ENCODE measurements at places on chromosomes 5 and 9.

- DNase-seq = no peak
These were observed 16.3 kb upstream of the PITX1 start for GRCh38 chr5:135050244-135050767.

- no peak for DNase-seq
These were observed 4.5 kb downstream of the PKN3 start for GRCh38 chr9:128706671-128707381.

DNA sequence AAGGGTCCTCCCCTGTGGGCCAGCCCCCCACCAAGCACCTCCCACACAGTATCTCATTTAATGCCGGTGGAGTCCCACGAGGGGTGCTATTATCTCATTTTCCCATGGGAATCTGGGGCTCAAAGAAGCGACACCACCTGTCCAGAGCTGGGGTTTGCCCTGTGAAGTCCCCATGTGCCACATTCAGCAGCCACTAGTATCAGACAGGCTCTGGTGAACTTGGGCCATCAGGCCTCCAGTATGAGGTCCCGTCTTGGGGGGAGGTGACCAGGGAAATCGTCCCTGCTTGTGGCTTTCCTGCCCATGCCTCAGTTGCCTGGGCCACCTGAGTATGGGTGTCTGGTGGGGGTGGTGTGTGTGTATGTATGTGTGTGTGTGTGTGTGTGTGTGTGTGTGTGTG is 222.7 kb downstream of the PBX3 start:
- DNase-seq = no peak

GRCh38 chr9:111759762-111760639 is 34.7 kb downstream of the SHOC1 start:
- DNase-seq = peak; percentile 64

- no peak for DNase-seq
These were observed 48.9 kb upstream of the DENND4C start for GRCh38 chr9:19181561-19181960.

DNA sequence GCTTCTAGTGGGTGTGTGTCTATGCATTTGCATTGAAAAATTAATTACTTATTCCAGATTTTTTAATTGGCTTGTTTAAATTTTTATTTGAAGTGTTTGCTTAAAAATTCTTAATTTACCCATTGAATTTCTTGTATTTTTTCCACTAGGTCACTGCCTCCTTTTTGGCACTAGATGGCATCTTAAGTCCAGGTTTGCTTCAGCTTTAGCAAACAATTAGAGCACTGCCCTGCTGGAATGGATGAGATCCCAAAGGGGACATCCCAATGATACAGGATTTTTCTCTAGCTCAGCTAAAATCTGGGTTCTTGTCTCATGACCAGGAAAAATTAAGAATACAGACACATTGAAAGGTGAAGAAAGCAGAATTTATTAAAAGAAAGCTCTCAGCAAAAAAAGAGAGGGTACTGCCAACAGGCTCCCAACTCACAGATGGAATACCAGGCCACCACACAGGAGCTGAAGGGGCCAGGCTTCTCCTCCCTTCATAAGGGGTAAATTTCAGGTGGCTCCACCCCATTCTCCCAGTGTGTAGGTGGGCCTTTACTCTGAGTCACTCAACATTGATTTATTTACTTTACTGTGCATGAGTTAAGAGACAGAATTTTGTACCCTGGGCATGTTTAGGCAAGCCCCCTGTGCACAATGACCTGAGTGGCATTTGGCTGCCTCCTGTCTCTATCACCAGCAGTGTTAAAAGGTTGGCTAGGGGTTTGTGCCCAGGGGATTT is 532.4 kb downstream of the ANXA1 start:
- peak; percentile 55 for DNase-seq

DNA sequence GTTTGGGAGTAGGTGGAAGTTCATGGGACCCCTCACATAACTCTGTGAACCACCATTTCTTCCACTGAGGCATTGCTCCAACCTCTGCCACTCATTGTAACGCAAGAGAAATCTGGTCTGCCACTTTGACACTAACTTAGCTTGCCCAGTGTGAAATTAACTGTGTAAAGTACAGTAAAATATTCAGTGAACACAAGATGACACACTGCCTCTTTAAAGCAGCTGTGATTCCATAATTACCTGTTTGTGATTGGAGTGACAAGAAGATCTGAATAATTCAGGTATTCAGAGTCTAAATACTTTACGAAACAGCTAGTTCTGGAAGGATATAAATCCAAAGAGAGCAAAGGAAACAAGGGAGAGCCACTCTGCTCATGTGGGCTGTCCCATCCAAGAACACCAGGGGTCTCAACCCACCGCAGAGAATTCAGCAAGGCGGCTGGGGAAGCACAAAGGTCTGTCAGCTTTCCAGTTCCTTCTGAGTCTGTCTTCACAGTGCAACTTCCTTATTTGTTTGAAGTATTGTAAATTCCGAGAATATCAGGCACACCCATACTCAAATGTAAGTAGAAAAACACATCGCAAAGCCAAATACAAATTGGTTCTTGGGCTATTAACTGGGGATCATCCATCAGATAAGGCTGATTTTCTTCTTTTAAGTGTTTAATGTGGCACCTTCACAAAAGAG is 86.9 kb downstream of the GNAQ start:
- DNase-seq = no peak

- no peak for DNase-seq
These were observed 15.9 kb downstream of the SCAMP1 start for GRCh38 chr5:78376315-78376714.

GRCh38 chr9:27344776-27345175 is 47.8 kb upstream of the EQTN start:
- DNase-seq = no peak

DNA sequence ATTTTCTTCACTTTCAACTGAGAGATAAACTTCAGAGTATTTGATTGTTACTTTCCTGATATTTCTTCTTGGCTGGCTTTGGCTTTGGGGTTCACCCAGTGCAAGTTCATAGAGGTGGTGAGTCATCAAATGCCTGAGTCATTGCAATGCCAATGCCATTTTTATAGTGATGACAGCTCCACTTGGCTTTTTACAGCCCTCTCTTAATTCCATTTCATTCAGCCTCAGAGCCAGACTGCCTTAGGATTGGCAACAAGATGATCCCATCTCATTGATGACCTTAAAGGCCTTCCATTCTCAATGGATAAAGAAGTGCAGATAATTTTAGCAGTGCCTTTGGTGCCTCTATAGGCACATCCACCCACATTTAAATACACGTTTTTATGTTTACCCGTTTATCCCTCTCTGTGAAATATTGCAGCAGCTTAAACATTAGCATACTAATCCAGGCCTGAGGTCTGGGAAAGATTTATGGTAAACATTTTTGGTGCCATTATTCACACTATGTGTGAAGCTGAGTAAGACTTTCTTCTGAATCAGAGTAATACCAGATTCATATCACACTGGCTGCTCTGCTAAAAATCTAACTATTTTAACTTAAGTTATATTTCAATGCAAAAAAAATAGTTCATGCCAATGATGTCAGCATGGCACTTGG is 88.9 kb upstream of the TYRP1 start:
- no peak for DNase-seq

- no peak for DNase-seq
These were observed 96.9 kb downstream of the NNT start for GRCh38 chr5:43699910-43700309.

- DNase-seq = no peak
These were observed 3.2 kb downstream of the TPM2 start for GRCh38 chr9:35686222-35687203.

DNA sequence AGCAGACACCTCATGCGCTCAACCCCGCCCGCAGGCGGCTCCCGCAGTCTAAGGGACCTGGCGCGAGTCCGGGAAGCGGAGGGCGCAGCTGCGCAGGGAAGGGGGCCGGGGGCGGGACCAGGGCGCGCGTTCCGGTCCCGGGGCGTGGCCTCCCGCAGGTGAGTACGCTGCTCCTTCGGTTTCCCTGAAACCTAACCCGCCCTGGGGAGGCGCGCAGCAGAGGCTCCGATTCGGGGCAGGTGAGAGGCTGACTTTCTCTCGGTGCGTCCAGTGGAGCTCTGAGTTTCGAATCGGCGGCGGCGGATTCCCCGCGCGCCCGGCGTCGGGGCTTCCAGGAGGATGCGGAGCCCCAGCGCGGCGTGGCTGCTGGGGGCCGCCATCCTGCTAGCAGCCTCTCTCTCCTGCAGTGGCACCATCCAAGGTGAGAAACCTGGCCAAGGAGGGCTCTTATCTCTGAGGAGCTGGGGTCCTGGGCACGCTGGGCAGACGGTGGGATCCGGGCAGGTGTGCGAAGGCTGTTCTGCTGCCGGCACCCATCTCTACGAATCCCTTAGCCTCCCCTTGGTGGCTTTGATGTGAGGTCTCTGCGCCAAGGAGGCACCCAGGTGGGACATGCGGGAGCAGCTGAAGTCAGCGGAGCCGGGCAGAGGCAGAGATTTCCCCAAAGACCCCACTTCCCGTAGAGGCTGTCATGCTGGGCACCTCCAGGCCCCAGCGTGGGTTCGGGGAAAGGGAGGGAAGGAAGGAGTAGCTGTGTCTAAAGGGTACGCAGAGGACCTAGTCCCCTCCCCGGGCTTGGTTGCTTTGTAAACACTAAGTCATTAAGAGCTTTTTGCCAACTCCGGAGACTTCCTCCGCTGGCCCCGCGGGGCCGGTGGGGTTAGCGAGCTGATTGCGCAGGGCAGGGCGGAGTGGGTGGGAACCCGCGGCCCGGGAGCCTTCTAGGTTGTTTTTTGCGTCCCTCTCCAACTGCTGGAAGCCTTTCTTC is at the start of gene F2RL1:
TSS of gene F2RL1 (plus strand) at position 187 of the 988 bp plus-strand sequence. CDS start at position 340, 153 bp downstream.
- no peak for DNase-seq

DNA sequence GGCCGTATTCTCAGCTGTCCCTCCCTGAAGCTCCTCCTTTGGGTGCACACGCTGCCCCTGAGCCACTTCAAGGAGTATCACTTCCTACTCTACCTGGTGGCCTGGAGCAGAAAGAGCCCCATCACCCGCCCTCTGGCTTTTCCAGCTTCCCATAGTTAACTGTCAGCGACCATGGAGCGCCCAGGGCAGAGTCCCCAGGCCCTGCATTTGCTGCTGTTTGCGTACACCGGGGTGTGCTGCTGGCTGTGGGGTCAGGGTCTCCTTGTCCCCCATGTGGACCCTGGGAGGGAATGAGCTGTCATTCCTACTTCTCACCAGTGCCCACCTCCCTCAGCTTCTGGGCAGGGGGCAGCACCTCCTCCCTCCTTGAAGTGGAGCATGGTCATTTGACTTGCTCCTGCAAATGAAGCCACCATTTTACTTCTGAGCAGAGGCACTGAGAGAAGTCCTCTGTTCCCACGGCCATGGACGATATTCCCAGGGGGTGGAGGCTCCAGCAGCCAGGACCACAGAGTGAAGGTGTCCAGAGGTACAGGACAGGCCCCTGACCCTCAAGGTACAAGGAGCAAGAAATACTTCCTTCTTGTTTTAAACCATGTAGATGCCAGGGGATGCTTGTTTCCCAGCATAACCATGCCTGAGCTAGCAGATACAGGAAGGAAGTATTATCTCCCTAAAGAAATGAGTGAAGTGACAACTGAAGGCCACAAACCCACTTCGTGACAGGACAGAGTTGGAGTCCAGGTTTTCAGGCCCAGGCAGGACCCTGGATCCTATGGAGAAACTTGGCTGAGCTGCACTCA is 40.6 kb upstream of the COL5A1 start:
- DNase-seq = no peak

- DNase-seq = no peak
These were observed 97.1 kb upstream of the IL12B start for GRCh38 chr5:159427180-159428012.

- no peak for DNase-seq
These were observed 180.2 kb downstream of the AOPEP start for GRCh38 chr9:94906713-94907112.

GRCh38 chr5:684751-685216 is 8.4 kb downstream of the TPPP start:
- DNase-seq = no peak

- no peak for DNase-seq
These were observed 924.8 kb upstream of the PTPRD start for GRCh38 chr9:11537566-11537965.

GRCh38 chr9:92887880-92888338 is 10.1 kb upstream of the ZNF484 start:
- DNase-seq = no peak

DNA sequence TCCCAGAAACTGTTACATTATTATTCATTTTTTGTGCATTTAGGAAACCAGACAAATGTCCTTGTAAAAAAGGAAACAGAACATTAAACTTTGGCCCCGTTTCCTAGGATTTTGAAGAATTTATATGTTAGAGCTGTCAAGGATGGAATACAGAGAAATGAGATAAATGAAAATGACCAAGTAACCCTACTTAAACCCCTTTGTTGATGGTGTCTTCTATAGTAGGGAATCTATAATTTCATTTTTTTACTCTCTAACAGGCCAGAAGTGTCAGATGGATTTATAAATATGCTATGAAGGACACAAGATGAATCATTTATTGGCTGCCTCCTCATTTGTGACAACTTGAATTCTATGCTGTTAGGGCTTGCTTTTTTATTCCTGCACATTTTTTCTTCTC is 1047.1 kb downstream of the PTPRD start:
- DNase-seq = no peak

GRCh38 chr9:137501457-137501856 is 42.3 kb upstream of the NSMF start:
- DNase-seq = no peak

GRCh38 chr9:115198001-115198400 is 80.0 kb upstream of the TNC start:
- DNase-seq = peak; percentile 10

DNA sequence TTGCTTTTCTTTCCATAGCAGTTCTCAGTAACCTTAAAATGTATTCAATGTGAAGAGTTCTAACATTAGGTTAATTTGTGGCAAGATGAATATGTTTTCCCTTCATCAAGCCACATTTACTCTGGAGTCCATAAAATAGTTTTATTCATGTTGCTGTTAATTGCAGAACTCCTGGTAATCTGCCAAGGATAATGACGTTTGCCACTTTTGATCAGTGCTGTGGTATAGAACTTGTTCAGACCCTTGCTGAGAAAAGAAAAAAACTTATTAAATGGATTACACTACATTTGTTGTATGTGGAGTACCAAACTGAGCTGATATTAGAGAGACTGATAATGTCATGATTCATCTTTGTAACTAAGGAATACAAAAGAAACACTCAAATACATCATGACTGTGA is 212.4 kb upstream of the DMAC1 start:
- DNase-seq = peak; percentile 44

DNA sequence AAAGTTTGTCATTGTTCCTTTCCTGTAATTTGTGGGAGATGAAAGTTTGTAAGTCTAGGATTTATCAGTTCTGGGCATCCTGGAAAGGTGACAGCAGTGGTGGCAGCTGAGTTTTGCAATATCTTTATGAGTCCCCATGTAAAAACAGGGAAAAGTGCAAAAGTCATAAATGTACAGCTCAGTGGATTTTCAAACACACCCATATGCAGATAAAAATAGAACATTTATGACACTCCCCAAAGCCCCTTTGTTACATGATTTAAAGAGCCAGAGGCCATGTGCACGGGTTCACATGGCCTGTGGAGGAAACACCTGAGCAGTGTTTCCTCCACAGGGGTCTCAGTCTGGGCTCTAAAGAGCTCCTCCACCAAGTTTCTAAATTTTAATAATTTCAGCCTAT is 6.3 kb downstream of the TMEM38B start:
- DNase-seq = no peak

DNA sequence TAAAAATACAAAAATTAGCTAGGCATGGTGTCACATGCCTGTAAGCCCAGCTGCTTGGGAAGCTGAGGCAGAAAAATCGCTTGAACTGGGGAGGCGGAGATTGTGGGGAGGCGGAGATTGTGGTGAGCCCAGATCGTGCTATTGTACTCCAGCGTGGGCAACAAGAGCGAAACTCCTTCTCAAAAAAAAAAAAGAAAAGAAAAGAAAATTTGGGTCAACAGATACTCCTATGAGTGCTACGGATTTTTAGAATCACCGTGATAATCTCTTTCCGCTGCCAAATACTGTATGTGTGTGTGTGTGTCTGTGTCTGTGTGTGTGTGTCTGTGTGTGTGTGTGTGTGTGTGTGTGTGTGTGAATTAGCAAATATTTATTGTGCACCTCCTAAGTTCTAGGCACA is 64.4 kb downstream of the ARRDC3 start:
- no peak for DNase-seq
